ENCODE measurements at places on chromosomes 7 and 10. TPM values are rescaled to one million over a fixed set of nuclear protein-coding genes. Genes with fewer than 3 reads are reported as not detected.
A peak's percentile ranks its signal among the peaks of the same experiment; 100 is the strongest.

GRCh38 chr7:71131256-71132126 lies 453 bp upstream of the GALNT17 start:
- DNase-seq: peak; percentile 83

GRCh38 chr10:93357680-93358079 lies 124.5 kb downstream of the MYOF start:
- peak; percentile 32 for DNase-seq

- peak; percentile 95 for DNase-seq
These were observed 86.4 kb downstream of the MYL10 start for GRCh38 chr7:101542527-101543241.

DNA sequence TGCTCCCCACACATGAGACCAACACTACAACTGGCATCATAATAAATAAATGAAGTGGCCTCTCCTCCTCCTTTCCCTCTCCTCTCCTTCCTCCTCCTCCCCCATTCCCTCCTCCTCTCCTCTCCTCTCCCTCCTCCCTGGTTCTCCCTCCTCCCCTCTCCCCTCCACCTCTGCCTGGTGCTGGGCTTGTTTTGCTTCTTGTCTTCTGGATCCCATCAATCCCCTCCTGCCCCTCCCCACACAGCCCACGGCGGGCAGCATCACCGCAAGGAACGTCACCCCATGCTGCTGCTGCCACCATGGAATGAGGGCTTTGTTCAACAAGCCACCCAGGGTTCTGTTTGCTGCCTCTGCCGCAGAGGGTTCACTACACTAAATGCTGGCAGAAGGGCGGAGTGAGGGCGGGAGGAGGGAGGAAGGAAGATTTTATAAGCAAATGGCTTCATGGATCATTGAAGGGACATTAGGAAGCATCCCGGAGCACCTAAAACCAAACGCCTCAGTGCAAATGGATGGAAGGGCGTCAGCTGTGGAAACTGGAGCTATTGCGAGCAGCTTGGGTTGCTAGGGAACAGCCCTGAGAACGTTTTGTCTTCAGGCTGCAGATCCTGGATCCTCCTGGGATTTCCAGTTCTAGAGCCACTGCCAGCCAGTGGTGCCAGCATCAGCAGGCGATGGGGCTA lies 379.7 kb upstream of the ZMIZ1 start:
- no peak for DNase-seq

GRCh38 chr7:102992938-102993717 lies 80.3 kb downstream of the LRRC17 start:
- DNase-seq: no peak

DNA sequence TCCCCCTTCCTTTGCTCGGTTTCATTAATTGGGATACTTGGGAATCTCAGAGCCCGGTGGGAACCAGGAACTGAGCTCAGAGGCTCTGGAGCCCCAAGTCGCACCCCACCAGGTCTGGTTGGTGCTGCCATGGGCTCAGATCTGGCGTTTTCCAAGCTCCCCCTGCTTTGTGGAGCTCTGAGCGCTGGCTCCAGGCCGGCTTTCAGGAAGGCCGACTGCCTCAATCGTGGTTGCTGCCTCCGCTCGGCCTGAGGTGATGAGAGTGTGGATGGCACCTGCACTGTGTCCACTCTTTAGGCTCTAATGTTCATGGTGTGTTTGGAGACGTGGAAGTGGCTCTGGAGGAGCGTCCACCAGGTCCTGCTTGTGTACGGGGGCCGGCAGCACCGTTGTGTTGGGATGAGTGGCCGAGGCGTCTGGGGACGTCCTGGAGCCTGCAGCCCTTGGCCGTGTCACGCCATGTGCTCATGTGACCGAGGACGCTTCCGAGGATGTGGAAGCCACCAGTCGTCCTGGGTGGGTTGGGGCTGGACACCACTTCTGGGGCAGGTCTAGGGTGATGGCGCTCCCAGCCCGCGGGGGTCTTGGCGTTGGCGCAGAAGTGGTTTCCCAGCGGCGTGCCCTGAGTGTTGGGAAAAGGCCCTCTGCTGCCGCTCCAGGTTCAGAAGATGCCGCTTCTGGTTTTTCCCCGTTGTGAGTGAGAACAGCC lies 8.2 kb downstream of the INPP5A start:
- peak; percentile 4 for DNase-seq

DNA sequence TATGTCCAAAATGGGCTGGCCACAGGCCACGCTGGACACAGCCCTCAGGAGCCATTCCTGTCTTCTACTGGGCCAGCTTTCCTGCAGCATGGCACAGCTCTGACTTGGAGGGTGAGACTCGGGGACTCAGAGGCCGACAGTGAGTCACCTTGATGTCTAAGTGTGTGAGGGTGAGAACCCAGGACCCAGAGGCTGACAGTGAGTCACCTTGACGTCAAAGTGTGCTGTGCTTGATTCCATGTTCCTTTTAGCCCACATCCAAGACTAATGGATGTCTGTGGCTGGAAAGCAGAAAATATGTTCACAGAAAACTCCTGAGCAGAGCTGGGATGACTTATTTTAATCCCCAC lies 6.0 kb upstream of the FAM170B start:
- no peak for DNase-seq

DNA sequence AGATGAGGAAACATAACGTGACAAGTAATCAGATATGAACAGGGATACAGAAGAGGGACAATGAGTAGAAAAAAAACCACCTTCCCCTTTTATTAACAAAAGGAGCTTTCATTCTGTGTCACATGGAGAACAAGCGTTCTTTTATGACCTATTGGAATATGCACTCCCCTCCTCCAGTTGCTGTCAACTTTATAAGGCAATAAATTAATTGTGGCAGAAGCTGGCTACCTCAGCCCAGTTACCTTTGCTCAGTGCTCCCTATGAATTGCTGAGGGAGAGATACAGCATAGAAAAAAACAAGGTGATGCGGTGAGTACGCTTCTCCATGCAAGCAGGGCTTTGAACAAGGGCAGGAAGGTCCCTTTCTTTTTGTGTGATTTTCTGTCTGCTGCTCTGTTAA lies at the start of gene MGAM2:
TSS of gene MGAM2 (plus strand) at position 220 of the 400 bp plus-strand sequence. CDS start 5,156 bp downstream, outside the sequence.
- no peak for DNase-seq

DNA sequence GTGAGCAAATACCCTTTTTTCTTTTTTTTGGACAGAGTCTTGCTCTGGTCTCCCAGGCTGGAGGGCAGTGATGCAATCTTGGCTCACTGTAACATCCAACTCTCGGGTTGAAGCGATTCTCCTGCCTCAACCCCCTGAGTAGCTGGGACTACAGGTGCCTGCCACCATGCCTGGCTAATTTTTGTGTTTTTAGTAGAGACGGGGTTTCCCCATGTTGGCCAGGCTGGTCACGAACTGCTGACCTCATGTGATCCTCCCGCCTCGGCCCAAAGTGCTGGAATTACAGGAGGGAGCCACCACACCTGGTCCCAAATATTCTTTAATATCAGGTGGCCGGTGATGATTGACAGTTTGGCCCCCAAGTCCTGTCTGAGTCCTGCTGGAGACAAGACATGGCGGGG lies 6.6 kb downstream of the LAT2 start:
- no peak for DNase-seq

DNA sequence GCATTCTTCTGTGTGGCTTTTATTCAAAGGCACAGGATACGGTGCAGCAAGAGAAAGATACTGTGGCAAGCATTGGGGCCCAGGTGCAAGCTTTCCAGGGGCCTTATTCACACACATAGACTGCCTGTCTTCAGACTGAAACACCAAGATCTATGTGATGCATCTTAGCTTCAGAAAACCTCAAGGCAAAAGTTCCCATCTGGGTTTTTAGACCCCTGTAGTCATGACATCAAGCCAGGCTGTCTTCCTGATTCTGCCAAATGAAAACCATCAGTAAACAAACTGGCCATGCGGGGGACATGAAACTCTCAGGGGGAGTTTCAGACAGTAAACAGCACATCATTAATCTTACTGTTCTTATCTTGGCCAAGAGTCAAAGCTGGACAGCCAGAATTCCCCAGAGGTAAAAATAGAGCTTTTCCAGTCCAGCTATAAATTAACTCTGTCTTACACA lies 9.8 kb downstream of the AGBL3 start:
- DNase-seq: no peak

DNA sequence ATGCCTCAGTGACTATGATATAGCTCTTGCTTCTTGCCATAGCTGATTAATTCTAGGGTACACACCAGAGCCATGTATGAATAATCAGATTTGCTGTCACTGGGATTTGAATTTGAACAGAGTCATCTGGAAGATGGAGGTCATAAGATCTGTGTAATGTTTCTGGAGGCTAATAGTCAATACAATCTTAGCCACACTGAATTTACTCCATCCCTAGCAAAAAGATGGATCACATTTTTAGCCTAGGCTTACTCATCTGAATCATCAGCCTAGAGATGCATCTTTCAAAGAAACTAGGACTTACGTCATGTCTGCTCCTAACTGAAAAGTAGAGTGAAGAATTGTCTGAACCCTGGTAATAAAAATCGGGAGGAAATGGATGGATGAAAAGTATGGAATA lies 142.3 kb upstream of the ZNF804B start:
- DNase-seq: no peak

DNA sequence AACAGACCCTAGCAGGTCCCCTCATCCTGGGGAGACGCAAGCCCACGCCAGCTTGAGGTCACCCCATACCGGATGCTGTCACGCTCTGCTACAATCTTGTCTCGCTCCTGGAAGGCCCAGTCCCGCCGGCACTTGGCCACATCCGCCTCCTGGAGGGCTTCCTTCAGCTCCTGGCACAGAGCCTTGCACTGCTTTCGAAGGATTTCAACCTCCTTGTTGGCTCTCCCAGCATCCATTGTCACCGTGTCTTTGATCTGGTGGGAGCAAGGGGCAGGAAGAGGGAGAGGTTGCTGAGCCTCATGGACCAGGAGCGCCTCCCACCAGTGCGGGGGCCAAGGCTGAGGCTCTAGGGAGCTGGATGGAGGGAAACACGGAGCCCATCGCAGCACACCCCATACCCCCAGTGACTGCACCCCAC lies 90.9 kb downstream of the DLG5 start:
- no peak for DNase-seq

DNA sequence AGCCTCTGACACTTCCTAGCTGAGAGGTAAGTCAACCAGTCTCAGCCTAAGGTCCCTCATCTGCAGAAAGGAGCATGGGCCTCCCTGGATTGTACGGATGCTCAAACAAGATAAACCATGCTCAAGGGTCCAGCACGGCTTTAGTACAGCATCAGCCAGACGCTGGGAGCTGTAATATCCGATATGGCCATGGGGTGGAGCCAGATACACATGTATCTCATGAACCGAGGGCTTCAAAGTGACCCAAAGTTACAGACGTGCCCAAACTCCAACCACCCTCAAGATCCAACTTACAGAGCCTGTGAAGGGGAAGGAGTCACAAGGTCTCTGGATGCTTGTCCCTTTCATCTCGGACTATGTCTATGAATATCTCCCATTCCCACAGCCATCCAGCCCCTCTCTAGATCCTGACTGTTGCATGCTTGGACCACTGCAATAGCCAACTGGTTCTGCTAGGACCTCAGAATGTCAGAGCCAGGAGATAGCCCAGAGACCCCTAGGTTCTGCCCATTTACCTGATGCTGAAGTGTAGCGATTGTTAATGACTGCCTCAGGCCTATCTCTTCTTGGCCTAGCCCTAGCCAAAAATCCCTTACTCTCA lies 142.4 kb downstream of the SH3PXD2A start:
- DNase-seq: peak; percentile 92

- no peak for DNase-seq
These were observed 58.0 kb upstream of the PFKP start for GRCh38 chr10:3009341-3009740.

Gene MICU1
- 36.0 TPM for total RNA-seq

- no peak for DNase-seq
These were observed 11.7 kb downstream of the PRF1 start for GRCh38 chr10:70590655-70591416.

Data from WTC11 (cell line).